Stimulated activated CD4-positive, alpha-beta T cell treated with anti-CD3 and anti-CD28 coated beads, Interleukin-1b, Interleukin-23, amount 100 ng/mL, for 1 hour (primary cell): ENCODE measurements at places on chromosomes 7 and 10.

DNA sequence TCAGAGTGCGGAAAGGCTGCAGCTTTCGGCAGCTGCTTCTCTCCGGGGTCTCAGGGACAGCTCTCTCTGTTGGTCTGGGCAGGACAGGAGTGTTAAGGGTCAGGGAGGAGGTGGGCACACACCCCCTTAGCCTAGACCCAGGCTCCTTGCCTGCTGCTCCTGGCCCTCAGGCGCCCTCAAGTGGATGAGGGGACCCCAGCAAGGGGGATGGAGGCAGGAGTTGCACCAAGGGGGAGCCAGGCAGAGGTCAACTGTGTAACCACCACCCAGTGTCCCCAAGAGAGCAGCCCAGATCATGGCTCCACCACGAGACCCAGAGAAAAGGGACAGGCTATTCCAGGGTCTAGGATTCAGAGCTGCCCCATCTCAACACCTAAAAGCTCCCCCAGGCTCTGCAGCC is 26.9 kb downstream of the SPOCK2 start:
- no peak for DNase-seq

DNA sequence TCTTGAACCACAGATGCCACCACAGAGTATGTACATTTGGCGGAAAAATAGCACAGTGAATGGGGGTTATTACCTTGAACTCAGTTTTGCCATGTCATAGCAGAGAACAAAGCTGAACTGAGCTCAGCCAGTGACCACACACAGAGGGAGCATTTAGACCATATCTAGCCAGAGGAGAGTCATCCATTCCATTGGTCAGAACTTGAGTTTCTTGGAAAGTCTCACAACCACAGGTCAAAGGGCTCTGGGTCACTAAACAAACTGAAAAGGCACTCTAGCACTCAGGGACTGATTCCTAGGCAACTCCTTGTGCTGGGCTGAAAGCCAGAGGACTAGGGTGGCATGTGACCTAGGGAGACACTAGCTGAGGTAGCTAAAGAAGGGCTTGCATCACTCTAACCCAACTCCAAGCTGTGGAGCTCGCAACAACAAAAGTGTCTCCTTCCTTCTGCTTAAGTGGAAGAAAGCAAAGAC is 239.7 kb upstream of the SEMA3D start:
- DNase-seq = no peak

GRCh38 chr7:112546723-112547513 is 66.1 kb downstream of the LSMEM1 start:
- no peak for DNase-seq

GRCh38 chr7:100247152-100247757 is 27.5 kb downstream of the PVRIG start:
- DNase-seq = no peak

GRCh38 chr10:72263613-72264241 is 10.0 kb upstream of the DDIT4 start:
- DNase-seq = no peak

- no peak for DNase-seq
Observed at GRCh38 chr7:50588937-50589336, 23.7 kb upstream of the DDC start.

DNA sequence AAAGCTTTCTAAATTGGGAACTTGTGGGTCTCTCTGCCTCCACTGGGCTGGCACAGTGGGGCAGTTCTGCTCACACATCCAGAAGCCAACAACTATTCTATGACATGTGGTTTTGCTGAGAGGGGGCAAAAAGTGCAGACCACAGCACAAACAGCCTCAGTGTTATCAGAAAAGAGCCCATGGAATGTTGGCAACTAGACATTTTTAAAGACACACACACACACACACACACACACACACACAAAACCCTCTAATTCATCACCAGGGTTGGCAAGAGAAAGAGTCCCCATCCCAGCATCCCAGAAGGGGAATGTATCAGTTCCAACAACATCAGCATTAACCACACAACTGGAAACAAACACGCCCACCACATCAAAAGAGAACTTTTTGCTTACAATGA is 117.1 kb downstream of the FGFR2 start:
- DNase-seq = no peak

DNA sequence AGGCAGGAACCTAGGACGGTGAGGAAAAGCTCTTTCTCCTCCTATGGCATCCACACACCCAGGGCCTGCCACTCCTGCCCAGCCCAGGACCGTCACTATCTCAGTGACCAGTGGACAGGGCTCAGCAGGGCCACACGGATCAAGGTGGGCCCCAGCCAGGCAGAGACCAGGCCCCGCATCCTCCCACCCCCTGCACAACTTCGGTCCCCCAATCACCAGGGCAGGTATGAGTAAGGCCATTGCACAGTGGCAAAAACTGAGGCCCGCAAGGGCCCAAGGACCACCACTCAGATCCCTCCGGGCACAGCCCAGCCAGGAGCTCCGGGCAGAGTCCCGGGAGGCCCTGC is 30.3 kb downstream of the OAT start:
- no peak for DNase-seq

- DNase-seq = no peak
Observed at GRCh38 chr7:66869660-66870450, 51.2 kb upstream of the TMEM248 start.

- DNase-seq = no peak
Observed at GRCh38 chr7:70143075-70144044, 545.1 kb downstream of the AUTS2 start.

GRCh38 chr10:121312587-121312986 is 285.7 kb downstream of the FGFR2 start:
- no peak for DNase-seq

- DNase-seq = no peak
Observed at GRCh38 chr7:43530553-43531410, 52.1 kb upstream of the STK17A start.

- no peak for DNase-seq
Observed at GRCh38 chr7:22601812-22602565, 102.0 kb upstream of the STEAP1B start.

DNA sequence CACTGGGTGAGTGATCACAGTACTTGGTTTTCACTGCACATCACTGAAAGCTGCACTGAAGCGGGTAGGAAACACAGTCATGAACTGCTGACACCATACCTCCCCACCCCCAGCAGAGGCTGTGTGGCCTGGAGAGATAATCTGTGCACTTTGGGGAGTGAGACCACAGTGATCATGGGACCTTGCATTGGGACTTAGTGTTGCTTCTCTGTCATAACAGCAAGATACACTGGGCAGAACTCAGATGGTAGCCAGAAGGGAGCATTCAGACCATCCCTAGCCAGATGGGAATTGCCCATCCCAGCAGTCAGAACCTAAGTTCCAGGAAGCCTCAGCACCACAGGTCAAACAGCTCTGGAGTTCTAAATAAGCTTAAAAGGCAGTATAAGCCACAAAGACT is 346.4 kb upstream of the TMEM229A start:
- no peak for DNase-seq

DNA sequence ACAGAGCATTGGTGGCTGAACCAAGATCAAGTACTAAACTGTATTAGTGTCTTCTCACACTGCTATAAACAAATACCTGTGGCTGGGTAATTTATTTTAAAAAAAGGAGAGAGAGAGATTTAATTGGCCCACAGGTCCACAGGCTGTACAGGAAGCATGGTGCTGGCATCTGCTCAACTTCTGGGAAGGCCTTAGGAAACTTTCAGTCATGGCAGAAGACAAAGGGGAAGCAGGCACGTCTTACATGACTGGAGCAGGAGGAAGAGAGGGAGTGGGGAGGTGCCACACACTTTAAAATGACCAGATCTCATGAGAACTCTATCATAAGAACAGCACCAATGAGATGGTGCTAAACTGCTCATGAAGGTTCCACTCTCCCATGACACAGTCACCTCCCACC is 95.2 kb upstream of the JCAD start:
- no peak for DNase-seq

DNA sequence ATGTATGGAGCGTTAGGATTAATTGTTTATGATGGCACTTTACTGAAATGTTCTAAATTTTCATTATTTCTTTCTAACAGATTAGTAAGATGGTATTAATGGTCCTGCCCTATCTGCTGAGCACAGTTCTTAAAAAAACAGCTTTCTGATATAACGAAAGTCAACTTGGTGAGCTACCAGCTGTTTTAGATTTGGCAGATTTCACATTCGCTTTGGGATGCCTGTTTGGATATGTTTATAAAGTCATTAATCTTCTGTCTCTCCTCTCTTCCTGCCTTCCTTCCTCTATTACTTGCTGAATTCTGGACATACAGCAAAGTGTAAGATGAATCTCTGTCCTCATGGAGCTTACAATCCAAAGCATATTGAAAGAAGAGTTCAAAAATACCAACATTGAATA is 396.8 kb upstream of the LRGUK start:
- no peak for DNase-seq

- no peak for DNase-seq
Observed at GRCh38 chr10:102159831-102160230, 7.6 kb downstream of the NOLC1 start.

DNA sequence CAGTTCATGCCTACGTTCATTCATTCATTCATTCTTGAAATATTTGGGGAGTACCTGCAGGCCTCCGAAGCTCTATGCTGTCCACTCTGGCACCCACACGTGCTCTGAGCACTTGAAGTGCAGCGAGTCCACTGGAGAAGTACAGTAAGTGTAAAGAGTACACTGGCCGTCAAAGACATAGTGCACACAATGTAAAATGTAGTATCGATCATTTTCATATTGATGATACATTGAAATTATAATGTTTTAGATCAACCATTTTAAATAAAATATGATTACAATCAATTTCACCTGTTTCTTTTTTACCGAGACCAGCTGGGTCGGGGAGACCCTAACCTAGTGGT is 37.0 kb upstream of the PURB start:
- DNase-seq = no peak

GRCh38 chr10:70666960-70667798 is 5.1 kb upstream of the ADAMTS14 start:
- DNase-seq = no peak

GRCh38 chr7:80533287-80533686 is 21.4 kb upstream of the GNAT3 start:
- DNase-seq = no peak

GRCh38 chr7:118052336-118052735 is 131.6 kb upstream of the LSM8 start:
- DNase-seq = no peak

- DNase-seq = no peak
Observed at GRCh38 chr7:1725766-1726630, 55.9 kb downstream of the ELFN1 start.

DNA sequence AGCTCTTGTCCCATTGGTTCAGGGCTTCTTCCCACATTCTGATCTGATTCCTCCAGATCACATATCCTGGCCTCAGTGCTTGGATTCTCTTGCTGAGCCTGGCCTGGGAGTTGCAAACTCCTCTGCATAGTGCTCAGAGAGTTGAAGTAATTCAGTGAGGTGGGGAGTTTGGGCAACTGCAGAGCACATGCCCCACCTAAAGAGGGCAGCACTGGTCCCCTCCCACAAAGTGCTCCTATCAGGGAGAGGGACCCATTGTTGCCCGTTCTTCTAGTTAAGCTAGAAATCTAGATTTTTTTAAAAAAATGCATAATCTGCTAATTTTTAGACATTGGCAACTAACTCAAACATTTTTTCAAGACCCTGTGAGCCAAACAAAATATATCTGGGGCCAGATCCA is 45.1 kb downstream of the CHN2 start:
- no peak for DNase-seq

- no peak for DNase-seq
Observed at GRCh38 chr7:136938476-136938875, 70.0 kb downstream of the CHRM2 start.

- DNase-seq = no peak
Observed at GRCh38 chr7:143463556-143463955, 14.1 kb upstream of the TAS2R41 start.

- DNase-seq = no peak
Observed at GRCh38 chr10:120077707-120078492, 185.4 kb downstream of the SEC23IP start.

DNA sequence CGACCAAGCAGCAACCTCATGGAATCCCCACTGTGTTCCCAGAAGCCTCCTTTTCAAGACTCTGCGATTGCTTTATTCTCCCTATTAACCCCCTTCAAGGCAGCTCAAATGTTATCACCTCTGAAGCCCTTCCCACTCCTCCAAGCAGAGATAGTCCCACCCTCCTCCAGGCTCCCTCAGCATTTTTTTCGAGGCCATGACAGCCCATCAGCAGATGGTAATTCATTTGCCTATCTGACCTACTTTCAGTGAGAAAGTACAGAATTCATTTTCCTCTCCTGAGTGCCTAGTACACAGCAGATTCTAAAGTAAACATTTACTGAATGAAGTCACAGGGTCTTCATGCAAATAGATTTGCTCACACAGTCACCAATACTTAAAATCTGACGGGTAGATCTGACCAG is 47.8 kb downstream of the HERPUD2 start:
- DNase-seq = no peak

GRCh38 chr7:80240265-80241025 is 105.8 kb downstream of the GNAI1 start:
- no peak for DNase-seq

- no peak for DNase-seq
Observed at GRCh38 chr10:19302117-19302516, 253.5 kb downstream of the MALRD1 start.

- no peak for DNase-seq
Observed at GRCh38 chr10:19993714-19994315, 177.6 kb downstream of the PLXDC2 start.

DNA sequence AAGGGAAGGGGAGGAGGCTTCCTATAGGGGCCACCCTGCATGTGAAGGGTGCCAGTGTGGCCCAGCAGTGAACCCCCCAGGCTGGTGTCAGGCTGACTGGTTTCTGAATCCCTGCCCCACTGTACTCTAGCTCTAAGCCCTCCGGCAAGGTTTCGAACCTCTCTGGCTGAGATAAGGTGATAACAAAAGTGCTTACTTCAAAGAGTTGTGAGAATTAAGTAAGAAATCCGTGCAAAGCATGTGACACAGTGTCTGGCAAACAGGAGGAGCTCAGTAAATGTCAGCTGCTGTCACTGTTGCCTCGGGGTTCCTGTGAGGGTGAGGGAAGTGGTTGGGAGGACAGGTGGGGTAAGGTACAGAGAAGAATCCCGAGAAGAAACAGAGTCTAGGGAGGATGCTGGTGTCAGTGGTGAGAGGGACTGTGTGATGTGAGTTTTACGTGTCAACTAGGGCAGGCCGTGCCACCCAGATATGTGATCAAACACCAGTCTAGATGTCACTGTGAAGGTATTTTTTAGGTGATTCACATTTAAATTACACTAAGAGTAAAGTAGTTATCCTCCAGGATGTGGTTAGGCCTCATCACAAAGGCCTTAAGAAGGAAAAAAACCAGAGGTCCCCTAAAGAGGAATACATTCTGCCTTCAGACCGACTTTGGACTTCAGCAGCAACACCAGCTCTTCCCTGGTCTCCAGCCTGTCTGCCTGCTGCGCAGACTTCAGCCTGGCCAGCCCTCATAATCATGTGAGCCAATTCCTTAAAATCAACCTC is 64.4 kb downstream of the BPGM start:
- peak; percentile 26 for DNase-seq

DNA sequence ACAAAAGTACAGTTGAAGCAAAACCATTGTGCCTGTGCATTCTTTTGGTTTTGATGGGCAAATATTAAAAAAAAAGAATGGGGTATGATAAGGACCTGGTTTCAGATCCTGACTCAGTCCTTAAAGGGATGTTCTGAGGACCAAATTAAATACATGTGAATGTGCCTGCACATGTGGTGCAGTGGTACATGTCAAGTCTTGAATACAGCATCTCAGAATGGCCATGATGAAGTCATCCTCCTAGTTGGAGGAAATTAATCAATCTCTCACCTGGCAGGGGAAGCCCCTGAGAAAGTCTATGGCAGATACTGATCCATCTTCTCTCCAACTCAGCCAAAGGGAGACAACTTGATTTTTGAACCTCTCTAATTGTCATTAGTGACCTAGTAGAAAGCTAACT is 207.0 kb downstream of the SUGCT start:
- DNase-seq = no peak

- DNase-seq = no peak
Observed at GRCh38 chr7:130494431-130494858, 2.6 kb downstream of the MEST start.
